ENCODE measurements at places on chromosomes 1 and 21.

DNA sequence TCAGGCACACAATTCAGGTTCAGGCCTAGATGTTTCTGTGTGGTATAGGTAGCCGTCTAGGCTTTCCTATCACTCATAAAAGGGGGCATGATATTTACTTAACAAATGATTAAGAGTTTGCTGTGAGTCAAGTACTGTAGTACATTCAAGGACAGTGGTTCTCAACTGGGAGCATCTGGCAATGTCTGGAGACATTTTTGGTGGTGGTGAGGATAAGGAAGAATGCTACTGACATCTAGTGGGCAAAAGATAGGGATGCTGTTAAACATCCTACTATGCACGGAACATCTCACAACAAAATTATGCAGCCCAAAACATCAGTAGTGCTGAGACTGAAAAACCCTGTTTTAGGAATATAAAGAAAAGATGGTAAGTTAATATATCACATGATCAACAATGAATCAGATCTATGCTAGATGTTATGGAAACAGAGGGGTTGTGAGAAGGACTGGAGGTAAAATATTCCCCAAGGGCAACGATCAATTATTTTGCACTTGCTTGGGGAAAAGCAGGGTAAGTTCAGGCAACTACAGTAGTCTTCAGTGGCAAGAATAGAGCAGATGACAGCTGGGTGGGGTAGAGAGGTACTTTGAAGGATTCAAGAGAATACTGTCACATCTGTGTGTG, 4.9 kb downstream of the DNTTIP2 start:
- no peak overlapping the region for H3K4me3 ChIP-seq
- H3K27ac ChIP-seq, result no peak overlapping the region
- H3K36me3 ChIP-seq, result peaks cover 84% of the 10 kb centered on the region
- H3K4me1 ChIP-seq, result peaks cover 21% of the 10 kb centered on the region
- no peaks in the 10 kb centered on the region for H3K27me3 ChIP-seq

DNA sequence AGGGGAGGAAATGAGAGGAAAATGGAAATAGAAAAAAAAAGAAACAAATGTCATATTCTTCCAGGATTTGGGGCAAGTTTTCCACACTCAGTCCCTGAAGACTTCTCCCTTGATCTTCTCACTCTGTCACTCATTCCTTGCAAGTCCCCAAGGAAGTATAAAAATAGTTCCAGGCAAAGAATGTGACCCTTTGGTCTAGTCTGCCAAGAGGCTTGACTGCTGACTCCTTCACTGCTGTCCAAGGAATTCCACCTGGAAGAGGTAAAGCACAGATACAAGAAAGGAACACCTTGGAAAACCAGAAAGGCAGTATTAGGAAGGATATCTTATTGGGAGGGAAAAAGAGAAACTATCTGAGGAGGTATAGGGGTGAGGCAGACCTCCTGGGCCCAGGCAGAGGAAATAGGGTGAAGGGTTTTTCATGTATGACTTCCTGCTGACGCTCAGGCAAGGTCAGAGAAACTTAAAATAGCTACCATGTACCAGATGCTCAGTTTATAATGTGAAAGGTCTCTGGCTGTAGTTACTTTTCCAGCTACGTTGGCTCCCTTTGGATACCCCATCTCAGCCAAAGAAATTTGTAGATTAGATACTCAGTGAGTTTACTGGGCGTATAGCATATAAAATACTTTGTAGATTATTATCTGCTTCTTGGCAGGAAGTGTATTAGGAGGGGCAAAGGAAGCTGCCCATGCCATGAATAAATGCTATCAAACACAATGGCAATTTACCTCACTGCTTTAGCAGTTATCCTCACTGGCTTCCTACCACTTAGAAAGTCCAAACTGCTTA, 2.0 kb upstream of the GJA5 start:
- H3K27ac ChIP-seq, result no peak overlapping the region
- peaks cover 11% of the 10 kb centered on the region for H3K27me3 ChIP-seq
- H3K4me1 ChIP-seq, result peaks cover 13% of the 10 kb centered on the region
- DNase-seq, result no peak

DNA sequence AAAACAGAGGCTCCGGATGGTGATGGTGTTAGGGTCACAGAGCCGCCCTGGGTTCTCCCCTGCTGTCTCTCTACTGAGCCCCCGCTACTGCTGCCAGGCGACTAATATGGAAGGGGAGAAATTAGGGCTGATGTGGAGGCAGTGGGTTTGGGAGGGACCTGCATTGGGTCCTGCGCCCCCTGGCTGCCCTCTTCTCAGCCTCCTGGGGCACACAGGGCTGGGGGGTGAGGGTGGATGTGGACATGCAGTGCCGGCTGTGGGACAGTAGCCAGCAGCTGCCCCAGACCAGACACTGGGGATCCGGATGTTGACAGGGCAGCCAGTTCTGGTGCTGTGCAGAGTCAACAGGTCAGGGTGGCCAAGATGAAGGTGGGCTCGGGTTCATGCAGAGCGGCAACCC, 1.5 kb upstream of the CLCNKB start:
- H3K27ac ChIP-seq, result no peak overlapping the region
- no peak overlapping the region for H3K4me3 ChIP-seq
- DNase-seq, result no peak
- H3K36me3 ChIP-seq, result no peaks in the 10 kb centered on the region
- H3K4me1 ChIP-seq, result no peaks in the 10 kb centered on the region

- no peaks in the 10 kb centered on the region for H3K36me3 ChIP-seq
- H3K4me3 ChIP-seq, result no peak overlapping the region
- peaks cover 46% of the 10 kb centered on the region for H3K4me1 ChIP-seq
- no peaks in the 10 kb centered on the region for H3K27me3 ChIP-seq
- no peak for DNase-seq
- H3K27ac ChIP-seq, result peak overlapping the region; percentile 14
Measured at GRCh38 chr1:224503161-224504118, 68.8 kb upstream of the WDR26 start.

GRCh38 chr1:202806845-202807450, 1.3 kb downstream of the KDM5B start:
- peaks cover 52% of the 10 kb centered on the region for H3K4me1 ChIP-seq
- peak overlapping the region; percentile 93 for H3K27ac ChIP-seq
- peak; percentile 24 for DNase-seq
- peaks cover 21% of the 10 kb centered on the region for H3K36me3 ChIP-seq

DNA sequence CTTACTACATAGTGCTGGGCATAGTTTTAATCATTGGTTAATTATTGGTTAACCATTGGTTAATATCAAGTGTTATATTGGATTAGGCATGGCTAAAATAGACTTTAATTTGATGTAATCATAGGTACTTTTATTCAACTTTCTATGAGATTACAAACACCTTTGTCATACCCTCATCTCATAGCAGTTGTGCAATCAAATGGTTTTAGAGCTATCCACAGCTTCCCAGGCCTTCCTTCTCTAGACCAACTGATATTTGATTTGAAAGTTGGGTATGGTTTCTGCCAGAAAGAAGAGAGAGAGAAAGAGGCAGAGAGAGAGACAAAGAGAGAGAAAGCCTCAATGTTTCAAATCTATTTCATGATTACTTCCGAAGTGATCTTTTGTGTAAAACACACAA, 9.6 kb upstream of the RGS1 start:
- no peak for DNase-seq
- no peak overlapping the region for H3K27ac ChIP-seq
- H3K4me1 ChIP-seq, result peaks cover 53% of the 10 kb centered on the region
- H3K4me3 ChIP-seq, result no peak overlapping the region

- no peak for DNase-seq
- peaks cover 24% of the 10 kb centered on the region for H3K4me1 ChIP-seq
- H3K27me3 ChIP-seq, result peaks cover 34% of the 10 kb centered on the region
- no peak overlapping the region for H3K27ac ChIP-seq
- H3K36me3 ChIP-seq, result no peaks in the 10 kb centered on the region
Measured at GRCh38 chr1:218371927-218372672, 27.0 kb downstream of the TGFB2 start.

DNA sequence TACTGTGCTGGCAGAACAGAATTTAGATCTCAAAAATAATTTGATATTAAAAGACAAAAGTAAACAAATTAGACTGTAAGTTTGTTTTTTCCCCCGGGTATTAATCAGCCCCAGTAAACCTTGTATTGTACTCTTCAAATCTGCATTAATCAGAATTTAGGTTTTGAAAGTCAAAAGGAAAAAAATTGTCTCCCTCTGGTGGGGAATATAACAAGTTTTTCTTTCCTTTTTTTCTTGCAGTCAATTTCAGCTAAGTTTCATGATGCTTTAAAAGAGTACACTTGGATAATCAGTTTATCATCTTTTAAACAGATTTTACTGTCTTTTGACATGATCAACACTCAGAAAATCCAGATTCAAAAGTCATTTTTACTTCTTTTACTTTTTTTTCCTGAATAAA, 134.5 kb upstream of the PKN2 start:
- H3K36me3 ChIP-seq, result no peaks in the 10 kb centered on the region
- no peaks in the 10 kb centered on the region for H3K27me3 ChIP-seq
- no peak overlapping the region for H3K27ac ChIP-seq
- no peaks in the 10 kb centered on the region for H3K4me1 ChIP-seq

DNA sequence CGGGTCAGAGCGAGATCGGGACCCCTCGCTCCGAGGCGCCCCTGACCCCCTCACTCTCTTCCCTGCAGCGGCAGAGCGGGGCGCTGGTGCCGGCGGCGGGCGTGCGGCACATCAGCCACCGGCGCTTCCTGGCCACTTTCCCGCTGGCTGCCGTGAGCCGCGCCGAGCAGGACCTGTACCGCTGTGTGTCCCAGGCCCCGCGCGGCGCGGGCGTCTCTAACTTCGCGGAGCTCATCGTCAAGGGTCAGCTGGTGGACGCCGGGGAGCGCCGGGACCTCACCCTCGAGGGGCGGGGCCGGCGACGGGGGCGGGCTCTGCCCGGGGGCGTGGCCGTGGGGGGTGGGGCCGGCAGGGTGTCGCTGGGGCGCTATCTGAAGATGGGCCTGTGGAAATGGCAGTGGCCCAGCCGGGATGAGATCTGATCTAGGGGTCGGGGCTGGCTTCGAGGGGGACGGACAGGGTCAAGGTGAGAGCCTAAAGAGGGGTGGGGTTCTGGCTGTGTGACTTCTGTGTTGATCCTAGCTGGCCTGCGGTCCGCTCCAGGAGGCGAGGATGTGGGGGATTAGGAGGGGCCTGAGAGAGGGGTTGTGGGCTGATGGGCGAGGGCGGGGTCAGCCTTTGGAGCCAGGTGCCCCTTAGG, 23.6 kb downstream of the PTPRU start:
- no peak overlapping the region for H3K27ac ChIP-seq
- peak overlapping the region; percentile 66 for H3K4me3 ChIP-seq
- no peaks in the 10 kb centered on the region for H3K36me3 ChIP-seq
- no peak for DNase-seq

GRCh38 chr1:211643324-211644212, 31.9 kb downstream of the NEK2 start:
- no peaks in the 10 kb centered on the region for H3K36me3 ChIP-seq
- no peak overlapping the region for H3K4me3 ChIP-seq
- no peak for DNase-seq

GRCh38 chr21:16241016-16241415, 511.2 kb downstream of the USP25 start:
- H3K27me3 ChIP-seq, result no peaks in the 10 kb centered on the region
- no peak overlapping the region for H3K27ac ChIP-seq
- DNase-seq, result no peak
- H3K4me1 ChIP-seq, result no peaks in the 10 kb centered on the region
- no peaks in the 10 kb centered on the region for H3K36me3 ChIP-seq
- no peak overlapping the region for H3K4me3 ChIP-seq

DNA sequence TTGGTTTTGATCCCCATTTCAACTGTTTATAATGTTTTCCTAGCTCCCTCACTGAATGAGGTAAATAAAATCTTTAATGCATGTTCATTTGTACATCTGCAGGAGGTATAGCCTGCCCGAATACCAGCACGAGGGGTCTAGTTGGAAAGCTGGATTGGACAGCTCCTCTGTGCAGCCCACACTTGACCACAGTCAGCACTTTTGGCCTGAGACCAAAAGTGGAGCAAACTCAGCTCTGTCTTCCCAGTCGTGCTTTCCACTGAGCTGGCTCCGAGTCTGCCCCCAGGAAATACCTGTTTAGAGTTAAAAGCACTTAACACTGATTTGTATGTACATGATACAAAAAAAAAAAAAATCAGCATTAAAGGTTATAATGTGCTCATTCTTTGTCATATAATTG, 224.4 kb downstream of the DSCAM start:
- no peak overlapping the region for H3K4me3 ChIP-seq
- no peak overlapping the region for H3K27ac ChIP-seq
- no peaks in the 10 kb centered on the region for H3K4me1 ChIP-seq
- no peak for DNase-seq

GRCh38 chr1:59514061-59514909, 217.4 kb downstream of the FGGY start:
- H3K36me3 ChIP-seq, result no peaks in the 10 kb centered on the region
- no peak overlapping the region for H3K4me3 ChIP-seq
- no peaks in the 10 kb centered on the region for H3K4me1 ChIP-seq
- DNase-seq, result no peak
- no peak overlapping the region for H3K27ac ChIP-seq

DNA sequence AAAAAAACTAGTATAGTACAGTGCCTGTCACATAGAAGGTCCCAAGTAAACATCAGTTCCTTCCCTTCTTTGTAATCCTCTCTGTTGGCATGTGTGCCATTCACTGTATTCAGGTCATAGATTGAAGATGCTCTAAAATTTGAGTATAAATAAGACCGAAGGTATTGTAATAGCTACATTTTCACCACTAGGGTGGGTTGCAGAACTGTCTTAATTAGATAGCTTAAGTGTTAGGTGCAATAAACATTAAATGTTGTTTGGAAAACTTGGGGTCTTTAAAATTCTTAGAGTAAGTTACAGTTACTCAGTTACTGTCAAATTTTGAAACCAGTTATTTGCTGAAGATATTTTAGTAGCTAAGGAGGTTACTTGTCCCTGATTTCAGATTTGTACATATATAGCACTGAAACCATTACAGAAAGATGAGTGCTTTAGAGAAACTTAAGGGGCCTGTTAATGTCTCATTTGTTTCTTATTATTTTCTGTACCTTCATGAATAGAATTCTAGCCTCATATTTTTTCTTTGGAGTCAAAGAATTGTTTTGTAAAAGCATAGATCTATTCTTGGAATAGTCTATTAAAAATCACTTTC, 24.3 kb downstream of the PER3 start:
- no peak for DNase-seq
- H3K4me1 ChIP-seq, result peaks cover 2% of the 10 kb centered on the region
- H3K27ac ChIP-seq, result no peak overlapping the region
- H3K36me3 ChIP-seq, result peaks cover 5% of the 10 kb centered on the region
- no peak overlapping the region for H3K4me3 ChIP-seq

DNA sequence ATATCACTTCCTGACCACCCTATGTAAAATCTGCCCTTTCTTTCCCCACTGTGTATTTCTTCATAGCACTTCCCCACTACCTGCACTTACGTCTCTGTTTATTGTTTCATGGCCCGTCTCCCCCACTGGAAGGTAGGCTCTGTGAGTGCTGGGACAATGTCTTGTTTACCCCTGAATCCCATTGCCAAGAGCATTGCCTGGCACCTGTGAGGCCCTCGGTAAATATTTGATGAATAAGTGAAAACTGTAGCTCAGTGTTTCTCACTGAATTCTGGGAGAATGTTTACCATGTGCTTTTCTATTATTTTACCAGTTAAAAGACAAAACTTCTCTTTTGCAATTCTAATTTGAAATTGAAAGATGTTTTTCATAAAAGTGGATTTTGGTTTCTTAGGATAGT, 11.8 kb downstream of the NFASC start:
- no peak for DNase-seq
- no peaks in the 10 kb centered on the region for H3K4me1 ChIP-seq
- H3K27ac ChIP-seq, result no peak overlapping the region
- H3K4me3 ChIP-seq, result no peak overlapping the region
- peaks cover 13% of the 10 kb centered on the region for H3K27me3 ChIP-seq
